ENCODE measurements at places on chromosomes 2 and 18. TPM values are rescaled to one million over a fixed set of nuclear protein-coding genes. Genes with fewer than 3 reads are reported as not detected.

- H3K27ac ChIP-seq: peak overlapping the region; percentile 96
- no peaks in the 10 kb centered on the region for H3K27me3 ChIP-seq
- no peak for DNase-seq
- H3K36me3 ChIP-seq: peaks cover 15% of the 10 kb centered on the region
- H3K4me3 ChIP-seq: peak overlapping the region; percentile 71
Measured at GRCh38 chr2:98634406-98635092, 26.2 kb downstream of the UNC50 start.

GRCh38 chr2:104938231-104938941, 84.5 kb downstream of the POU3F3 start:
- H3K27ac ChIP-seq: no peak overlapping the region
- no peaks in the 10 kb centered on the region for H3K4me1 ChIP-seq
- DNase-seq: no peak
- no peak overlapping the region for H3K4me3 ChIP-seq
- no peaks in the 10 kb centered on the region for H3K36me3 ChIP-seq

DNA sequence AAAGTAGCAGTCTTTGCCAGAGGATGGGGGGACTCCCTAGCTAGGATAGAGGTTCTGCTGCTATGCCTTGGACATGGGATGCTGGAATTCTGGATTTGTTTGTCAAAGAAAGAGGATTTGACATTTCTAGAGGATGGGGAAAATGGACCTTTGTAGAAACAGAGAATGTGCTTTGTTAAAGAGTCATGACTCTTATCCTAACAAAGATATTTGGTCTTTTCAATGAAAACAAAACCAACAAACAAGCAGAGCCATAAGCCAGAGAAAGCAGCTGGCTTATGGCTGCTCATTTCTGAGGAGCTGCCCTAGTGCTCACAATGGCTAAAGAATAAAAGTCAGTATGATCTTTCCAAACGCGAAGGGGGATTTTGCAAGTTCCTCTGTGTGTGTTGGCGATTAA, 40.8 kb upstream of the MAPRE2 start:
- peaks cover 8% of the 10 kb centered on the region for H3K27me3 ChIP-seq
- no peaks in the 10 kb centered on the region for H3K4me1 ChIP-seq
- peaks cover 3% of the 10 kb centered on the region for H3K36me3 ChIP-seq

DNA sequence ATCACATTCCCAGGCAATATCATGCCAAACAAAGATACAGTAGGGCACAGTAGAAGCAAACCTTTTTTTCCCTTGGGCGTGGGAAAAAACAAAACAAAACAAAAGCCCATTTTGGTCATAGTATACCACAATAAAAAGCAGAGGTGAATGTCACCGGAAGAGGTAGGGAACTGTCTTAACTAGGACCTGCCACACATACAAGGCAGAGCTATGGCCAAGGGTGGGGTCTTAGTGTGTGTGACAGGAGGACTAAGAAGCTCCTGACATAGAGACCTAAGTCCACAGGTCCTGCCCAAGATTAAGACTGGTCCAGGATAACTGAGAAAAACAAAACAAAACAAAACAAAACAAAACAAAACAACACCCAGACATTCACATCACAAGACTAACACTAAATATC, 441.2 kb upstream of the DSEL start:
- H3K4me3 ChIP-seq: no peak overlapping the region
- no peaks in the 10 kb centered on the region for H3K36me3 ChIP-seq
- peaks cover 9% of the 10 kb centered on the region for H3K27me3 ChIP-seq
- no peaks in the 10 kb centered on the region for H3K4me1 ChIP-seq
- no peak overlapping the region for H3K27ac ChIP-seq
- DNase-seq: no peak

DNA sequence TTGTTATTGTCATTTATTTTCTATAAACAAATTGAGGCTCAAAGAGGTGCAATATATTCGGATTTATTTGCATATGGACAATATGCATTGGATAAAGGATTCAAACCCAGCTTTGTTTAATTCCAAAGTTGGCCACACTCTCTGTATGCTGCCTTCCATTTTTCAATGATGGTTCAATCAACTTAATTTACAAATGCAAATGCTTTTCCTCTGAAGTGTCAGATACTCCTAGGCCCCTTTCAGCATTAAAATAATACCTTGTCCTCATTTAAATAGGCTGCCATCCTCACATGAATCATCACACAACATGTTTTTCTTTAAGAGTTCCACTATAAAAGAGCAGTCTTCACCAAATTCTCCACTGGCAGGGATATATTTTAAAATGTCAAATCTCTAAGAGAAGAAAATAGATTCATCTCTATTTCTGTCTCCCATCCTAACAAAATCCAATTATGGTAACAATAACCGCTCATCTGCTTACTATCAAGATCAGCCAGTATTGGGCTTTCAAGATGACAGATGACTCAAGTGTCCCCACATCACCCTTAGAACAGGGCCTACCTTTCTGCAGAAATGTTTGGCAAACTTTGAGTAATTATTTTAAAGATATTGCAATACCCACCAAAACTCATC, 114.8 kb downstream of the SCG2 start:
- no peaks in the 10 kb centered on the region for H3K27me3 ChIP-seq
- H3K4me3 ChIP-seq: no peak overlapping the region
- no peaks in the 10 kb centered on the region for H3K36me3 ChIP-seq
- DNase-seq: no peak
- H3K27ac ChIP-seq: no peak overlapping the region

DNA sequence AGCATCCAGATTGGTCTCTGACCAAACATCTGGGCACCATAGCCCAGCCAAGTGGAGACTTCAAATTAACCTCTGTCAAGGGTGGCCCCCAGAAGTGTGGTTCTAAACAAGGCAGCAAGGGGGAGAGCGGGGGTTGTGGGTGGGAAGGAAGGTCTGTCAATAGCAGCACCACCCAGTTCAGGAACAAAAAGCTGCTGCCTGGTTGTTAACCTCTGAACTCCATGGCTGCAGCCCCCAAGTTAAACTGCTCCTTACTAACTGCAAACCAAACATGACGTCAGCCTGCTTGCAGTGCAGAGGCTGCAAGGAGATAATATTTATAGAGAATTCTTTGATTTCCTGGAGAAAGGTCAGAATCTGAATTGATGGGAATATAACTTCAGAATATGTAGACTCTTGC, 76.5 kb downstream of the ARL4C start:
- no peak for DNase-seq
- no peaks in the 10 kb centered on the region for H3K27me3 ChIP-seq
- H3K36me3 ChIP-seq: no peaks in the 10 kb centered on the region
- H3K4me3 ChIP-seq: no peak overlapping the region
- H3K4me1 ChIP-seq: peaks cover 36% of the 10 kb centered on the region
- H3K27ac ChIP-seq: peak overlapping the region; percentile 99

GRCh38 chr18:68267583-68267982, 447.3 kb downstream of the TMX3 start:
- H3K27me3 ChIP-seq: no peaks in the 10 kb centered on the region
- no peak for DNase-seq
- no peaks in the 10 kb centered on the region for H3K36me3 ChIP-seq
- no peaks in the 10 kb centered on the region for H3K4me1 ChIP-seq
- no peak overlapping the region for H3K27ac ChIP-seq

DNA sequence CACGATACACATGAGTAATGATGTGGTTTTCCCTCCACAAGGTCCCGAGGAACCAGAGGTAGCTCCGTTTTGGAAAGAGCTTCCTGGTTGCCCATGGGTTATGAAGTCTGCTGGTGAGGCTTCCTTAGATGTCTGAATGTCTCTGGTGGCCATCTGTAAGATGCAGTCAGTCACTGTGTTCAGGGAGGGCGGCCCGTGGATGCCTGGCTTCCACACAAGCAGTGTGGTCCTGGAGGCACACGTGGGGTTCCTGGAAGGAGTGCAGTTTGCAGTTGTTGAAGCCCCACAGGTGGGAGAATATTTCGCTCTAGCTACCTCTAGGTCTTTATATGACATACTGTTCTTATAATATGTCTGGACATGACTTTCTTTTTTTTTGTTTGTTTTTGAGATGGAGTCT, 209.0 kb downstream of the FAM210A start:
- H3K4me3 ChIP-seq: no peak overlapping the region
- H3K4me1 ChIP-seq: peaks cover 14% of the 10 kb centered on the region
- H3K27me3 ChIP-seq: no peaks in the 10 kb centered on the region
- DNase-seq: no peak
- no peak overlapping the region for H3K27ac ChIP-seq

GRCh38 chr2:104078431-104079157, 775.3 kb upstream of the POU3F3 start:
- H3K36me3 ChIP-seq: no peaks in the 10 kb centered on the region
- H3K4me3 ChIP-seq: no peak overlapping the region
- no peak for DNase-seq

DNA sequence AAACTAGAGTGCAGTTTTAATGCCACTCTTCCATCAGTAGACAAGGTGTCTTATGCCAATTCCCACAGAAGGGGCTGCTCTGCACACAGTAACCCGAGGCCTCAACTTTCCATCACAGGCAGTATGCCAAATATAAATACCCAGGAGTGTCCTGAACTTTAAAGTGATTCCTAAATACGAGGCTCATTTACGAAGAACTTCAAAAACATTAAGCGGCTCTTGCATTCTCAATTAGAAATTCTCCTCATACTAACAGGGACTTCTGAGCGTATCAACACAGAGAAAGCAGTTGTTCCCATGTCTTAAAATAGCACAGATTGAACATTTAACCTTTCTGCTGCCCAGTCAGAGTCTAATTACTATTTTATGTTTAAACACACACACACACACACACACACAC, 638.6 kb downstream of the ERBB4 start:
- no peak overlapping the region for H3K27ac ChIP-seq
- no peaks in the 10 kb centered on the region for H3K27me3 ChIP-seq
- no peak for DNase-seq
- H3K4me1 ChIP-seq: no peaks in the 10 kb centered on the region

DNA sequence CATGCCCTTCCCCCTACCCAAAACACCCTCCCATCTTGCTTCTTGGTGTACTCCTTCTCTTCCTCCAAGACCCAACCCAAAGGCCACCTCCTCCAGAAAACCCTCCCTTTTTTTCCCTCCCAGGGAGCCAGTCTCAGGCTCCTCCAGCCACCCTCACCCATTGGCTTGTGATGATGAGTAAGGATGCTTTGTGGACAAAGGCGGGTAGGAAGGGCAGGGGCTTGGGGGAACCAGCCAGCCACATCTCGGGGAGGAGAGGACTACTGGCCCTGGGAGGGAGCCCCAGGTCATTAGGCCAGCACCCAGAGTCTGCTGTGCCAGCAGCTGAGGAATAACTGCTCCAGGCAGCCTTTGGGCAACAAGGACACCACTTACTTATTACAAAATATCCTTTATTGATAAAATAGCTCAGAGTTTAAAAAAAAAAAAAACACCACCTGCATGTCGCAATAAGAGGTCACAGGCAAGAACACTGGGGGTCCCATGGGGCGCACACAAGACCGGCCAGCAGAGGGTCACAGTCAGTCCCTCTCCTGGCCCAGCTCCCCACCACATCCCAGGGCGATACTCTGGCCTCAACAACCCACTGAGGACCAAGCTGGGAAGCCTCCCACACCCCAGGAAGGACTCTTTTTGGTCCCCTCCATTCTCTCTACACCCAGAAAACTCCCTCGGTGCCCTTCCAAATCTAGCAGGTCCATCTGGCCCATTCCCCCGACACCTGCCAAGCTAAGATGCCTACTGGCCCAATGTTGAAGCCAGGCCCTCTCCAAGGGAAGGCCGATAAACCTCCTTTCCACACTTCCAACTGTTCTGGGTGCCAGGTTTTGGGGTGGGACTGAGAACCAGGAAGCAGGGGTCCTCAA, 3.6 kb downstream of the ADRA2B start:
- H3K4me3 ChIP-seq: no peak overlapping the region
- DNase-seq: no peak
- H3K27ac ChIP-seq: no peak overlapping the region
- peaks cover 7% of the 10 kb centered on the region for H3K4me1 ChIP-seq
- no peaks in the 10 kb centered on the region for H3K27me3 ChIP-seq

The ARMC9 gene
- total RNA-seq: 0.37 TPM
